Right lobe of liver (tissue), 6 donors: ENCODE measurements at places on chromosomes 1 and 21. TPM values are rescaled to one million over a fixed set of nuclear protein-coding genes. Genes with fewer than 3 reads are reported as not detected.

GRCh38 chr1:214549604-214550003 is 1.8 kb downstream of the PTPN14 start:
- no peaks in the 10 kb centered on the region for H3K27me3 ChIP-seq
- H3K36me3 ChIP-seq = no peaks in the 10 kb centered on the region
- no peaks in the 10 kb centered on the region for H3K4me1 ChIP-seq
- no peak for DNase-seq
- no peak overlapping the region for H3K27ac ChIP-seq

KIF21B gene
- 0.88 TPM for total RNA-seq

KCNJ9 gene
- total RNA-seq = not detected

- H3K4me3 ChIP-seq = no peak overlapping the region
- no peaks in the 10 kb centered on the region for H3K4me1 ChIP-seq
- H3K27me3 ChIP-seq = no peaks in the 10 kb centered on the region
- H3K36me3 ChIP-seq = no peaks in the 10 kb centered on the region
These were observed 15.6 kb downstream of the SMG7 start for GRCh38 chr1:183487674-183488442.

DNA sequence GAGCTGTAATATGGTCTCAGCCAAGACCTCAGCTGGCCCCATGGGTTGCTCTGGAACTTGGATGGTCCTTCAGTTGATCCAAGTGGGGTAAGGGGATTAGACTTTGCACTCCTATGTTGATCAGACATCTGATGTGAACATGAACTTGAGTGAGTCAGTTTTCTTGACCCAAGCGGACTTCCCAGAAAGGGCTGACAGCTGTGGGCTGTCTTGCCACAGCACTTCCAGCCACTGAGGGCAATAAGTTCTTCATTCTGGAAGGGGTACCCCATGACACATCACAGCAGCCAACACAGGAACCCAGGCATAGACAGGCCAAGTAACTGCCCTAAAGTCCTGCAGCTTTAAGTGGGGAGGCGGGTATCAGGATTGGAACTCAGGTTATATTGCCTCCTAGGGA is 93.9 kb upstream of the USP24 start:
- H3K36me3 ChIP-seq = no peaks in the 10 kb centered on the region
- H3K4me3 ChIP-seq = no peak overlapping the region
- no peaks in the 10 kb centered on the region for H3K4me1 ChIP-seq
- H3K27ac ChIP-seq = no peak overlapping the region
